A549 treated with AZD2906 at 1 μM for 4 hours (cell line): ENCODE measurements at places on chromosomes 1 and 21. TPM values are rescaled to one million over a fixed set of nuclear protein-coding genes. Genes with fewer than 3 reads are reported as not detected.

The OR6N2 gene
- not detected in 5 replicates for total RNA-seq

The TNFRSF18 gene
- total RNA-seq, result 0.09 to 0.20 TPM (median 0.13 TPM) in 4 of 5 replicates, not detected in the other

The TPR gene
- total RNA-seq, result 40.5 to 43.6 TPM (median 41.3 TPM) in 5 replicates

The FAM72D gene
- total RNA-seq, result 4.5 to 6.4 TPM (median 5.5 TPM) in 5 replicates

The MAB21L3 gene
- 0.03 to 0.05 TPM in 2 of 5 replicates, not detected in the others for total RNA-seq

The PRCC gene
- 70.1 to 77.8 TPM (median 71.0 TPM) in 5 replicates for total RNA-seq

The F11R gene
- total RNA-seq, result 48.2 to 73.2 TPM (median 62.9 TPM) in 5 replicates

The MYBPH gene
- total RNA-seq, result not detected in 5 replicates

The ADORA1 gene
- total RNA-seq, result 0.51 to 0.61 TPM (median 0.56 TPM) in 5 replicates

The AIM2 gene
- not detected in 5 replicates for total RNA-seq

The DIO1 gene
- not detected in 5 replicates for total RNA-seq

The MYOM3 gene
- 6.2 to 7.2 TPM (median 7.0 TPM) in 5 replicates for total RNA-seq

The ETS2 gene
- 76.0 to 98.4 TPM (median 88.2 TPM) in 5 replicates for total RNA-seq

The DENND2D gene
- 0.93 to 1.4 TPM (median 1.3 TPM) in 5 replicates for total RNA-seq

The FOXJ3 gene
- total RNA-seq, result 15.5 to 18.2 TPM (median 17.1 TPM) in 5 replicates

The PGD gene
- total RNA-seq, result 1,036 to 1,209 TPM (median 1,087 TPM) in 5 replicates

The LENEP gene
- total RNA-seq, result not detected in 5 replicates

The CD46 gene
- total RNA-seq, result 86.3 to 117 TPM (median 102 TPM) in 5 replicates

The AUNIP gene
- total RNA-seq, result 8.3 to 9.4 TPM (median 8.7 TPM) in 5 replicates

The TNFRSF4 gene
- 0.13 to 0.34 TPM (median 0.20 TPM) in 4 of 5 replicates, not detected in the other for total RNA-seq

The CFAP141 gene
- 0.37 TPM in 1 of 5 replicates, not detected in the others for total RNA-seq

The DCDC2B gene
- not detected in 5 replicates for total RNA-seq

The SLAMF8 gene
- total RNA-seq, result 0.10 to 0.25 TPM (median 0.16 TPM) in 5 replicates

The CD5L gene
- total RNA-seq, result not detected in 5 replicates

The CFAP107 gene
- not detected in 5 replicates for total RNA-seq

The G0S2 gene
- 3.3 to 4.0 TPM (median 3.4 TPM) in 5 replicates for total RNA-seq

The CHRNB2 gene
- 0.32 to 0.51 TPM (median 0.39 TPM) in 5 replicates for total RNA-seq

The CHD1L gene
- total RNA-seq, result 29.9 to 34.9 TPM (median 31.4 TPM) in 5 replicates

The SLC5A9 gene
- 0.05 TPM in 1 of 5 replicates, not detected in the others for total RNA-seq

The CTH gene
- total RNA-seq, result 1.3 to 1.9 TPM (median 1.5 TPM) in 5 replicates

The BRINP3 gene
- total RNA-seq, result not detected in 5 replicates

The KCND3 gene
- total RNA-seq, result 0.02 to 0.03 TPM (median 0.03 TPM) in 3 of 5 replicates, not detected in the others

The CSF1 gene
- total RNA-seq, result 14.3 to 17.0 TPM (median 16.7 TPM) in 5 replicates

The C1orf141 gene
- total RNA-seq, result not detected in 5 replicates

The PRKACB gene
- total RNA-seq, result 6.2 to 9.1 TPM (median 7.7 TPM) in 5 replicates

The CHAF1B gene
- 11.1 to 12.8 TPM (median 11.3 TPM) in 5 replicates for total RNA-seq

The ADAMTS5 gene
- total RNA-seq, result not detected in 5 replicates

The TRIM62 gene
- 1.7 to 2.3 TPM (median 2.1 TPM) in 5 replicates for total RNA-seq

The IPO9 gene
- total RNA-seq, result 24.6 to 43.9 TPM (median 39.6 TPM) in 5 replicates

The KRTAP19-1 gene
- not detected in 5 replicates for total RNA-seq

The KCNA2 gene
- 0.02 to 0.05 TPM (median 0.03 TPM) in 5 replicates for total RNA-seq

The SHISAL2A gene
- 0.46 to 0.84 TPM (median 0.50 TPM) in 5 replicates for total RNA-seq

The TAS1R1 gene
- total RNA-seq, result 0.03 TPM in 1 of 5 replicates, not detected in the others

The PRDX6 gene
- total RNA-seq, result 317 to 355 TPM (median 351 TPM) in 5 replicates

The MMEL1 gene
- 0.26 TPM in 1 of 5 replicates, not detected in the others for total RNA-seq

The PIK3C2B gene
- total RNA-seq, result 5.9 to 8.7 TPM (median 7.4 TPM) in 5 replicates

The PRDM16 gene
- 0.15 to 0.49 TPM (median 0.18 TPM) in 5 replicates for total RNA-seq

The TSTD1 gene
- total RNA-seq, result 0.15 to 0.48 TPM (median 0.26 TPM) in 3 of 5 replicates, not detected in the others

The SLAMF6 gene
- total RNA-seq, result not detected in 5 replicates

The SLFNL1 gene
- 0.02 to 0.05 TPM (median 0.05 TPM) in 3 of 5 replicates, not detected in the others for total RNA-seq

The PPM1J gene
- 0.79 to 1.0 TPM (median 0.90 TPM) in 5 replicates for total RNA-seq

The MMP23B gene
- total RNA-seq, result 0.29 to 0.84 TPM (median 0.60 TPM) in 5 replicates

The FCRLA gene
- total RNA-seq, result 0.03 to 0.06 TPM in 2 of 5 replicates, not detected in the others

The SLC9C2 gene
- not detected in 5 replicates for total RNA-seq

The HES2 gene
- 3.1 to 6.0 TPM (median 4.8 TPM) in 5 replicates for total RNA-seq

The SELE gene
- not detected in 5 replicates for total RNA-seq
